ENCODE measurements at places on chromosomes 12 and 14. TPM values are rescaled to one million over a fixed set of nuclear protein-coding genes. Genes with fewer than 3 reads are reported as not detected.

- H3K4me1 ChIP-seq: peaks cover 41% of the 10 kb centered on the region
- H3K27ac ChIP-seq: no peak overlapping the region
- peaks cover 59% of the 10 kb centered on the region for H3K27me3 ChIP-seq
- no peaks in the 10 kb centered on the region for H3K36me3 ChIP-seq
- H3K4me3 ChIP-seq: peak overlapping the region; percentile 40
Observed at GRCh38 chr12:57735952-57736740, 2.4 kb downstream of the AGAP2 start.

DNA sequence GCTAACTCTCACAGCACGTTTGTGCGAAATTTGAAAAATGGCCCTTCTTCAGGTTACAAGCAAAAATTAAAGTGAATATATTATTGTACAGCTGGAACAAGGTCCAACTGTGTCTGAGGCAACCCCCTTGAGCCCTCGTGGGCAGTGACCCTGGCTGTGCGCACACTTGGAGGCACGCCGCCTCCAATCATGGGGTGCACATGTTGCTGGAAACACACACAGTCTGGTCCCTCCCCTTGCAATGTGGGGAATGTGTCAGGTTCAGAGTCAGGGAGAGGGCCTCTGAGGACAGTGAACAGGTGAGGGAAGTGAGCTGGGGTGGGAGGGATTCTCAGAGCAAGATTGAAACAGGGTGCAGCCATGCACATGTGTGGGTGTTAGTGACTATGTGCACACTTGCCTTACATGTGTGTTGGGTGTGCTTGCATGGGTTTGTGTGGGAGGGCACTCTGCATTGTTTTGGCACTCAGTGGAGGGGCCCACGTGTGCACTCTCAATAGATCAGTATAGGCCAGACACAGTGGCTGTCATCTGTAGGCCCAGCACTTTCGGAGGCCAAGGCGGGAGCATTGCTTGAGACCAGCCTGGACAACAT, 9.6 kb downstream of the TSPAN9 start:
- H3K27me3 ChIP-seq: no peaks in the 10 kb centered on the region
- no peak for DNase-seq
- no peaks in the 10 kb centered on the region for H3K36me3 ChIP-seq

The ART4 gene
- 1.9 TPM for total RNA-seq

- peak overlapping the region; percentile 35 for H3K4me3 ChIP-seq
- H3K36me3 ChIP-seq: no peaks in the 10 kb centered on the region
- H3K27me3 ChIP-seq: no peaks in the 10 kb centered on the region
- DNase-seq: peak; percentile 90
- H3K27ac ChIP-seq: no peak overlapping the region
- H3K4me1 ChIP-seq: no peaks in the 10 kb centered on the region
Observed at GRCh38 chr14:24710403-24711112, 76.6 kb upstream of the GZMB start.

The MARS1 gene
- 63.5 TPM for total RNA-seq

- DNase-seq: no peak
- no peak overlapping the region for H3K4me3 ChIP-seq
- peaks cover 60% of the 10 kb centered on the region for H3K27me3 ChIP-seq
- H3K27ac ChIP-seq: no peak overlapping the region
Observed at GRCh38 chr12:128980623-128981022, 127.3 kb downstream of the GLT1D1 start.

DNA sequence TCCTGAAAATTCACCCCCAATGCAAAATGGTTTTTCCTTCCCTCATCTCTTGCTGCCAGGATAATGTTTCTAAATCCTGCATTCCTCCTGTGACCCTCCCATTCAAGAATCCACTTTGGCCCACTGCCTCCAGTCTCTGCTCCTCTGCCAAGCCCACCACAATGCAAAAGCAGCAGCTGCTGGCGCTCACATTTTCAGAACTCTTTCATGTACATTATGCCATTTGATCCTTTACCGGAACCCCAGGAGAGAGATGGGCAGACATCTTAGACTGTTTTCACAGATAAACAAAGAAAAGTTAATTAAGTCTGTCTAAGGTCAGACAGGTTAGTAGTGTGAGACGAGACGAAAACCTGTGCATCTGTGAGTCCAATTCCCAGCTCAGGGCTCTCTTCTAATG, 12.9 kb downstream of the LRIG3 start:
- no peak for DNase-seq
- H3K4me1 ChIP-seq: peaks cover 62% of the 10 kb centered on the region
- H3K36me3 ChIP-seq: peaks cover 7% of the 10 kb centered on the region
- no peak overlapping the region for H3K27ac ChIP-seq
- H3K4me3 ChIP-seq: no peak overlapping the region

- H3K4me3 ChIP-seq: no peak overlapping the region
- H3K27ac ChIP-seq: no peak overlapping the region
- H3K4me1 ChIP-seq: peaks cover 14% of the 10 kb centered on the region
- DNase-seq: no peak
- H3K27me3 ChIP-seq: no peaks in the 10 kb centered on the region
- no peaks in the 10 kb centered on the region for H3K36me3 ChIP-seq
Observed at GRCh38 chr14:21192875-21193535, 37.1 kb upstream of the OR5AU1 start.

DNA sequence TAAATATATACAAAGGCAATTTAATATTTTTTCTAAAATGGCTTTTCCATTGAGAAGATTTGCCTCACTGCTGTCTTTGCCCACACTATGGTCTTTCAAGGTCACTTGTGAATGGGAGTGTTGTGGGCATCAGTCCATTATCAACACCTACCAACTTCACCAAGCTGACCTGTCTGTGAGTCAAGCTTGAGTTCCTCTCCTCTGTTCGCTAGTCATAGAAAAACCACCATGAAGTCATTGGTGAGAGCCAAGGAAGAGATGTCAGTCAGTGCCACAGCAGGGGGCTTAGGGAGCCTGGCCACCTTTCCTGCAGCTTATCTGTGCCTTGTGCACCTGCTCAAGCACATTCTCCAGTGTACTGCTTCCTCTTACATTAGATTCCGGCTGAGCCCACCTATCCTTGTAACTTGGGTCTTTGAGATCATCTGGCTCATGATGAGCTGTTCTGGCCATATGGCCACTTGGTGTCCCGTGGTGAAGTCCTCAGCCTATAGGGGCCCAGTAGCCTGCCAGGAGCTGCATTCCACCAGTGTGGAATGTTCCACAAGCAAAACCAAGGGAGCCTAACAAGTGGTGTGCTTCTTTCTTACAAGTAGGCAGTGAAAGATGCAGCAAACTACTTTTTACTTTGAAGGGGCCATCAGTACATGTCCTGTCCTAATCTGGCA, 80.8 kb upstream of the C12orf71 start:
- no peak overlapping the region for H3K27ac ChIP-seq
- DNase-seq: no peak
- H3K4me3 ChIP-seq: no peak overlapping the region
- no peaks in the 10 kb centered on the region for H3K27me3 ChIP-seq

GRCh38 chr14:99724196-99724891, 40.2 kb downstream of the CYP46A1 start:
- H3K4me1 ChIP-seq: no peaks in the 10 kb centered on the region
- H3K27me3 ChIP-seq: no peaks in the 10 kb centered on the region
- H3K4me3 ChIP-seq: no peak overlapping the region
- H3K27ac ChIP-seq: no peak overlapping the region
- H3K36me3 ChIP-seq: no peaks in the 10 kb centered on the region

The RNASE3 gene
- not detected for total RNA-seq

DNA sequence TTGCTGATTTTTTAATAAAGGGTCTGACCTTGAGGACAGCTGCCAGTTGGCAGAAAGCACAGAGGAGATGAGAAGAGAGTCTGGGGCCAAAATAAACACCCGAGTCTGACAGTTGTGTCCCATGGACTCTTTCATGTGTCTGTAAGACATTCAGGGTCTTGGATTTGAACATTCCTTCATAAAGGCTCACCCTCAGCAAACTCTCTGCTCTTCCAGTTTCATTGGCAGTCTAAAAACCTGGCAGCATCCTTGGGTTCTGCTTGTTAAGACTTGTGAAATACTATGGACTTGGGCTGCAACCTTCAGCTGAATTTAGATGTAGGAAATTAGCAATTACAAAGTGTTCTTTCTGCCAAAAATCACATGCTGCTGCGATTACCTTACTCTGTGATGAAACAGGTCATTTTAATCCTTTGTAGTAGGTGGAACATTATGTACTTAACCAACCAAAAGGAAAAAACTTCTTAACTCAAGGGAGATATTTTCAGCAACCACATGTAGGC, 32.0 kb upstream of the LMNTD1 start:
- no peaks in the 10 kb centered on the region for H3K36me3 ChIP-seq
- peak overlapping the region; percentile 71 for H3K27ac ChIP-seq
- H3K4me1 ChIP-seq: peaks cover 24% of the 10 kb centered on the region
- DNase-seq: no peak

DNA sequence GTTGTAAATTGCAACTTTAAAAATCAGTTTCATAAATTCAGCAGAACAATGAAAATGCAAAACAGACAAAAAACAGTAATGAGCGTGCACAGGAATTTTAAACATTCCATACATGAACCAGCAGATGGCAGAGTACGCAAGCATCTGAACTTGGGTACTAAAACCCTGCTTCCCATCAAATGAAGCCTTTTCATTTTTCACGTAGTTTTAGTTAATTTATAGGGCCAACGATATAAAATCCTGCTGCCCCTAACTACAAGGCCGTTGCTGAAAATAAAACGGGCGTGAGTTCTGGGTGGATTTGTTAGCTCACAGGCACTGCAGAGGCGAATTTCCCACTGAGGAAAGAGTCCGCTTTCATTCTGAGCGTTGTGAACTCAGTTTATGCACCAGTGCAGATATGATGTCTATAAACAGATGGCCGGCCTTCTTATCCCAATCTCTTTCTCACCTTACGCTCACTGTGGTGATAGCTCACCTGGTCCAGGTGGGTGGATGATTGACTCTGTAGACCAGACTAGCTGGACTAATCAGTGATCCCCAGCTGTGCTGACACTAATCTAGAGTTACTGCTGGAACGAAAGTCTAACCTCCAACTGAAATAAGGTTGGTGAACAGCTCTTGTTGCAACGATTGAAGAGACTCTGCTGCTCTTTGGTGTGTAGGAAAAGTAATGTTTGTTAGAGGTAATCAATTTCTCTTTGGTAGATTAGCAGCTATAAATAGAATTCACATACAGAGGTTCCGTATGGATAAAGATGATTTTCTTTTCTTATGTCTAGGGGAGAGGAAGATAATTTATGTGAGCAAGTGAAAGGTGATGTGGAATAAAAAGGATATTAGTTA, 89.2 kb downstream of the PDZRN4 start:
- no peaks in the 10 kb centered on the region for H3K27me3 ChIP-seq
- no peak for DNase-seq
- H3K36me3 ChIP-seq: no peaks in the 10 kb centered on the region
- no peak overlapping the region for H3K4me3 ChIP-seq
- peaks cover 3% of the 10 kb centered on the region for H3K4me1 ChIP-seq

- H3K27ac ChIP-seq: peak overlapping the region; percentile 81
- H3K4me1 ChIP-seq: peaks cover 22% of the 10 kb centered on the region
- H3K36me3 ChIP-seq: no peaks in the 10 kb centered on the region
Observed at GRCh38 chr12:24560192-24560775, 388.6 kb downstream of the BCAT1 start.

GRCh38 chr12:25041006-25041741, 92.3 kb upstream of the BCAT1 start:
- no peak overlapping the region for H3K4me3 ChIP-seq
- no peak for DNase-seq
- no peak overlapping the region for H3K27ac ChIP-seq
- no peaks in the 10 kb centered on the region for H3K27me3 ChIP-seq

The DLK1 gene
- 0.33 TPM for total RNA-seq

The SERPINA9 gene
- total RNA-seq: not detected

- no peaks in the 10 kb centered on the region for H3K4me1 ChIP-seq
- DNase-seq: no peak
- no peak overlapping the region for H3K27ac ChIP-seq
- no peak overlapping the region for H3K4me3 ChIP-seq
- no peaks in the 10 kb centered on the region for H3K27me3 ChIP-seq
- H3K36me3 ChIP-seq: no peaks in the 10 kb centered on the region
Observed at GRCh38 chr14:36916668-36917067, 255.0 kb downstream of the PAX9 start.

DNA sequence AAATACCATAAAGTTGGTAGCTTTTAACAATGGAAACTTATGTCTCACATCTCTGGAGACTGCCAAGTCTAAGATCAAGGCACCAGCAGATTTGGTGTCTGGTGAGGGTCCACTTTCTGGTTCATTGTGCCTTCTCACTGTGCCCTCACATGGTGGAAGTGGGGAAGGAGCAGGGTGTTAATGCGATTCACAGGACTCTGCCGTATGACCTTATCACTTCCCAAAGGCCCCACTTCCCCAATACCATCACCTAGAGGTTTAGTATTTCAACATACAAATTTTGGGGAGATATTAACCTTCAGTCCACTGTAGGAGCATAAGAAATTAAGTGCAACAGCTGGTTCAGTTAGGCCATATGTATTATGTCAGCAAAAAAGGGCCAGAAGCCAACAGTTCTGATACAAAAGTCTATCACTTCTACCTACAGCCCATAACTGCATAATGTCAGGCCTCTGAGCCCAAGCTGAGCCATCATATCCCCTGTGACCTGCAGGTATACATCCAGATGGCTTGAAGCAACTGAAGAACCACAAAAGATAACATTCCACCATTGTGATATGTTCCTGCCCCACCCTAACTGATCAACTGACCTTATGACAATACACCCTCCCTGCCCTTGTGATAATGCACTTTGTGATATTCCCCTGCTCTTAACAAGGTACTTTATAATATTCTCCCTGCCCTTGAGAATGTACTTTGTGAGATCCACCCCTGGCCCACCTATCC, 24.7 kb downstream of the DDHD1 start:
- H3K27ac ChIP-seq: no peak overlapping the region
- no peaks in the 10 kb centered on the region for H3K27me3 ChIP-seq
- no peak for DNase-seq

The OASL gene
- total RNA-seq: 0.42 TPM

DNA sequence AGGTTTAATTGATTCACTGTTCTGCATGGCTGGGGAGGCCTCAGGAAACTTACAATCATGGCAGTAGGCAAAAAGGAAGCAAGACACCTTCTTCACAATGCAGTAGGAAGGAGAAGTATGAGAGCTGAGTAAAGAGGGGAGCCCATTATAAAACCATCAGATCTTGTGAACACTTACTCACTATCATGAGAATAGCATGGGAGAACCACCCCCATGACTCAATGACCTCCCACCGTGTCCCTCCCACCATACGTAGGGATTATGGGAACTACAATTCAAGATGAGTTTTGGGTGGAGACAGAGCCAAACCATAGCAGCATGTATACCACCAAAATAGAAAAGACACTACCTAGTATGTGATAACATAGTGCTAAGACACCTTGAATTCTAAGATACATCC, 2.9 kb upstream of the HMGA2 start:
- DNase-seq: no peak
- peaks cover 41% of the 10 kb centered on the region for H3K27me3 ChIP-seq
- no peaks in the 10 kb centered on the region for H3K36me3 ChIP-seq
- no peak overlapping the region for H3K4me3 ChIP-seq
- peaks cover 38% of the 10 kb centered on the region for H3K4me1 ChIP-seq

DNA sequence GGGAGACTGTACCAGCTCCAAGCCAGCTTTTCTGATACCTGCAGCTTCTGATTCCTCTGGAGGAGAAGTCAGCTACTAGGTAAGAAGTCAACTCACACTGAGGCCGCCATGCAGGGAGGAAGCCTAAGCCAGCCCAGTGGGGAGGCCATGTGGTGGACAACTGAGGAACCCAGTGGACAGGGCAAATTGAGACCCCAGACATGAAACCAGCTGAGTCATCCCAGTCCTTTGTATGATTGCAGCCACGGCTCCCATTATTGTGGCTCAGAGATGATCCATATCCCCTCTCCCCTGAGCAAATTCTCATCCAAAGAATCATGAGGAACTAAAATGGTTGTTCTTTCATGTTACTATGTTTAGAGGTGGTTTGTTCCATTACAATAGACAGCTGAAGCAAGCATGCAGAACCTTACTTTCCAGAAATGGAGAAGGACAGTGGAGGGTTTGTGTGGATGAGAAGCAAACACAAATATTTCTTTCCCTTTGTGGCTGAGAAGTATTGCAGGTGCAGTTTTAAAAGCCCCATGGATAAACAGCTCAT, 1147.3 kb upstream of the TMEM132C start:
- H3K36me3 ChIP-seq: no peaks in the 10 kb centered on the region
- H3K27me3 ChIP-seq: no peaks in the 10 kb centered on the region
- no peak for DNase-seq
- no peaks in the 10 kb centered on the region for H3K4me1 ChIP-seq
